Gastrocnemius medialis (tissue), 4 donors: ENCODE measurements at places on chromosomes 16 and 17. TPM values are rescaled to one million over a fixed set of nuclear protein-coding genes. Genes with fewer than 3 reads are reported as not detected.
A peak's percentile ranks its signal among the peaks of the same experiment; 100 is the strongest.

GRCh38 chr17:29059281-29059680 lies 16.3 kb downstream of the PIPOX start:
- no peak for DNase-seq
- H3K36me3 ChIP-seq: no peaks in the 10 kb centered on the region
- H3K27me3 ChIP-seq: no peaks in the 10 kb centered on the region
- no peak overlapping the region for H3K27ac ChIP-seq

GRCh38 chr17:4199818-4200402 lies 56.9 kb downstream of the CYB5D2 start:
- H3K4me3 ChIP-seq: no peak overlapping the region
- H3K36me3 ChIP-seq: no peaks in the 10 kb centered on the region
- no peak for DNase-seq
- no peak overlapping the region for H3K27ac ChIP-seq
- peaks cover 19% of the 10 kb centered on the region for H3K4me1 ChIP-seq

DNA sequence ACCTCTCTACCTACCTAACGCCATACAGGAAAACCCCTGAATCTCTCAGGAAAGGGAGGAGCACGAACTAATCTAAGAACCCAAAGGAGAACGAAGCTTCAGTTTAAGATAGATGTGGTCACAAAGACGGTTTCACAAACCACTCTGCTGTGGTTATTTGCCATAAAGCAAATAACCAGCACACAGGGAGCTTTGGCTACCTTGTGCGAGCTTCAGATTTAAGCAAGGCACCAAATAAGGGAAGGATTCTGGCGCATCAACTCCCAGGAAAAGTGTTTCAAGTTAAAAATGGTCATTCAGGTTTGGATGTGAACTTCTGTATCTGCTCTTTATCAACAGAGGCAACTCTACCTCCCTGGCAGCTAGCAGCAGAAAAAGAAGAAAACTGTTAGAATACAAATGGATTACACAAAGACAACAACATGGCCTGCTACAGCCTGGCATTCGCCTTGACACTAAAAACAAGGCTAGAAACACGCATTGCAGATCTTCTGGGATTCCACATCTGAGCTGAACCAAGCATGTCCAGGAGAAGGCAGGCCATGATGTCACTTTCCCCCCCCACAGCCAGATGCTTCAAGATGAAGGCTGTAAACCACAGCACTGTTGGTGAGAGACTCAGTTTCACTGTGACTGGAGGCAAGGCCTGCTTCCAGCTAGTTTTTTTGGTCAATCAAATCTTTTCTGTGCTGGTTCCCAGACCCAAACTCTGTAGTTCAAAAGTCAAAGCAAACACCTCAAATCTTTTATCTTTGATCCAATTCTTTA lies 43.6 kb downstream of the SMG6 start:
- no peaks in the 10 kb centered on the region for H3K36me3 ChIP-seq
- peaks cover 22% of the 10 kb centered on the region for H3K4me1 ChIP-seq
- no peak overlapping the region for H3K4me3 ChIP-seq
- H3K27ac ChIP-seq: no peak overlapping the region
- no peak for DNase-seq

DNA sequence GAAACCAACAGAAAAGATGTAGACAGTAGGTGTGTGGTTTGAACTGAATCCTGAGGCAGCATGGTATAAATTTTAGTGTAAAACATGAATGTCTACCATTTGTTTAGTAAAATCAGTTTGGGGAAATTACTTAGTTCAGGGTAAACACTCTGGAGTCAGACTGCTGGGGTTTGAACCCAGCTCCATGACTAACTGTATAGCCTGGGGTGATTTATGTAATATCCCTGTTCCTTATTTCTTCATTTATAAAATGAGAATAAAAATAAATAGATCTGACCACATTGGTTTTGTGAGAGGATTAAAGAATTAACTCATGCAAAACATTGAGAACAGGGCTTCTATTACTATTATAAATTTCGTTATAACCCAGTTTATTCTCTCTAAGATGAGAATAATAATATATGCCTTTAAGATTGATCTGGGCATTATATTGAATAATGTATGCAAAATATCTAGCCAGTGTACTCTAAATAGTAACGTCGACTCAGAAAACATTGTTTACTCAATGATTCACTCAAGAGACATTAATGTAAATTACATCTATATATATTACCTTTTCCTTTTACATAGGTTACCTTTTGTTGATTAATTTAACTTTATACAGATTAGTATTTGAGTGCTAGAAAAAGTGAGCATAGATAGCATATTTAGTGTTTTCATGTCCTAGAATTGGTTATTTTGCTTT lies 120.6 kb upstream of the KCNJ16 start:
- H3K27me3 ChIP-seq: no peaks in the 10 kb centered on the region
- no peak for DNase-seq
- no peak overlapping the region for H3K27ac ChIP-seq
- no peak overlapping the region for H3K4me3 ChIP-seq
- H3K4me1 ChIP-seq: no peaks in the 10 kb centered on the region

DNA sequence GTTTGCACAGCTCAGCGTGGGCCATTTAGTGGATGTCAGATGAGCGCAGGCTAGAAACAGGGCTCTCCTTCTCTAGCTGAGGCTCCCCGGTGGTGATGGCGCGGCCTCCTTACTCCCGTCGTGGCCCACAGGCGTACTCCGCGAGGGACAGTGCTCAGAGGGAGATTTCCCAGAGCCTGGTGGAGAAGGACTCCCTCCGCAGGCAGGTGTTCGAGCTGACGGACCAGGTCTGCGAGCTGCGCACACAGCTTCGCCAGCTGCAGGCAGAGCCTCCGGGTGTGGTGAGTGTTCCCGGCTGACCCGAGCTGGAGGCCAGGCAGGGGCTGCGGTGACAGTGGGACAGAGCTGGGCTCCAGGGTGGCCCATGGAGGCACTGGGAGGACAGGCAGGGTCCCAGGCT lies 21.4 kb downstream of the CARD14 start:
- no peaks in the 10 kb centered on the region for H3K36me3 ChIP-seq
- no peaks in the 10 kb centered on the region for H3K27me3 ChIP-seq
- peaks cover 8% of the 10 kb centered on the region for H3K4me1 ChIP-seq
- no peak overlapping the region for H3K4me3 ChIP-seq
- no peak overlapping the region for H3K27ac ChIP-seq

DNA sequence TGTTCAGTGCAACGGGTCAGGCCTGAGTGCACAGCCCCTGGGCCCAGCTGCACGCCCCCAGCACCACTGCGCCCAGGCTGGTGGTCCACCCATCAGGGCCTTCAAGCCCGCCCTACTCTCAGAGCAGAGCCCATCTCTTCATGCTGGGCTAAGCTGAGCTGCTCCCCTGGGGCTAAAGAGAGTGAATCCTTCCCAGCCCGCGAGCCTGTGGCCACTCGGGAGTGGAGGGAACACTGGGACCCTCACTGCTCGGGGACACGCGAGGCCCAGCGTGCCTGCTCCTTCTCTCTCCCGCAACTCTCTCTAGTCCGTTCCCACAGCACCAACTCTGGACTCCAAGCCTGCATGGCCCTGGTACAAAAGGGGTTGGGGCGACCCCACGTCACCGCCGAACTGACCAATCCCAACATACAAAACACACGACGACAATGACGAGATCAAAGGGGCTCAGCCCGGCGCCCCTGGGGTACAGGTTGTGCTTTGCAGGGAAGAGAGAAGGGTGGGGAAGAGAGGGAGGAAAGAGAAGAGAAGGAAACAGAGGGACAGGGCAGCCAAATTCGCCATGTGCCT lies 4.1 kb upstream of the SIRT7 start:
- no peak for DNase-seq
- peak overlapping the region; percentile 91 for H3K27ac ChIP-seq

- no peak overlapping the region for H3K27ac ChIP-seq
- no peak for DNase-seq
- no peaks in the 10 kb centered on the region for H3K36me3 ChIP-seq
- H3K4me1 ChIP-seq: no peaks in the 10 kb centered on the region
- H3K4me3 ChIP-seq: no peak overlapping the region
- H3K27me3 ChIP-seq: no peaks in the 10 kb centered on the region
Measured at GRCh38 chr16:74249254-74249653, 47.4 kb upstream of the PSMD7 start.

GRCh38 chr16:87575027-87575804 lies 27.1 kb upstream of the JPH3 start:
- H3K4me3 ChIP-seq: no peak overlapping the region
- no peaks in the 10 kb centered on the region for H3K27me3 ChIP-seq
- H3K36me3 ChIP-seq: no peaks in the 10 kb centered on the region
- peaks cover 4% of the 10 kb centered on the region for H3K4me1 ChIP-seq

DNA sequence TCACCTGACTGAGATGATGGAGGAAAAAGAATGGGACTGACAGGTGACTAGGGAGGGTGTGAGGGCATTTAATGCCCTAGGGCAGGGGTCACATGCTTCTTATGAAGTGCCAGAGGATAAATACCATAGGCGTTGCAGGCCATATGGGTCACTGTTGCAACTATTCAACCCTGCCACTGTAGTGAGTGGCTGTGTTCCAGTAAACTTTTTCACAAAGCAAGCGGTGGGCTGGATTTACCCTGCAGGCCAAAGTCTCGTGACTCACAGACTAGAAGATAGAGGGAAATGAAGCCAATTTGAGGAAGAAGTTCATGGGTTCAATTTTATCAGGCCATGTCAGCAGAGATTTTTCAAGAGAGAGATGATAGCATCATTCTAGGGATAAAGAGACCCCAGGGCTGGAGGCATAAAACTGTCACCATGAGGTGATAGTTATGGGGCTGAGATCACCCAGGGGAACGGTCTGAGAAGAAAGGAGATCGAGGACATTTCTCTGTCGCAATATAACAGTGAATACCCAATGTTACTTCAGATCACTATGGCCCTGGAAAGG lies 8.6 kb downstream of the ARHGAP17 start:
- H3K36me3 ChIP-seq: no peaks in the 10 kb centered on the region
- H3K4me1 ChIP-seq: peaks cover 56% of the 10 kb centered on the region
- H3K27me3 ChIP-seq: no peaks in the 10 kb centered on the region
- no peak for DNase-seq

- no peaks in the 10 kb centered on the region for H3K27me3 ChIP-seq
- peak overlapping the region; percentile 29 for H3K4me3 ChIP-seq
- peak overlapping the region; percentile 85 for H3K27ac ChIP-seq
Measured at GRCh38 chr16:87853411-87854052, 15.8 kb downstream of the SLC7A5 start.

DNA sequence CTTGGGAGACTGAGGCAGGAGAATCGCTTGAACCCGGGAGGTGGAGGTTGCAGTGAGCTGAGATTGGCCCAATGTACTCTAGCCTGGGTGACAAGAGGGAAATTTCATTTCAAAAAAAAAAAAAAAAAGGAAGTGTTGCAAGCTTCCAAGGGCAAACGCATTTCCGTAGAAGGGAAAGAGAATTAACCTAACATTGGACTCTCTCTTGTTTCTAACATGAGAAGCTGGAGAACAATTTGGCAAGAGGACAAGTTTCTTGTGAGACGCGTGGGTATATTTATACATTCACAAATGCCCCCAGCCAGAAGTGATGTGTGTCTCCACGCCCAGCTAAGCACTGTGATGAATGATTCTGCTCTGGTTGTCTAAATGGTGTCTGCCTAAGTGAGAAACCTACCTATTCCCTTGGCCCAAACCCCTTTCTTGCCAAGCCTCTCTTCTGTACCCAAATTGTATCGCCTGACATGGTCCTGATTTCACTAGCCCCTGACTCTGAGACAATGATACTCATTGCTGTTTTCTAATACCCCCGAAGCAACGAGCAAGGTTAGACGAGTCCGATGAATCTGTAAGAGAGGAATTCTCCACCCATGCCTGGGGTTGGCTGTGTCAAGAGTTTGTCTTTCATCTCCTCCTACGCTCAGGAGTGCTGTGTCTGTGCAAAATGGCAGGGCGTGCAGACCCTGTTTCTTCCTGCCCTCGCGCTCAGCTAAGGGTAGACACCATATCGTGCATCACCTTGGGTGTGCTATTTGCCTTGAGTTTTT lies 14.2 kb upstream of the ST6GALNAC2 start:
- no peaks in the 10 kb centered on the region for H3K4me1 ChIP-seq
- no peaks in the 10 kb centered on the region for H3K36me3 ChIP-seq
- no peak for DNase-seq
- no peaks in the 10 kb centered on the region for H3K27me3 ChIP-seq
- no peak overlapping the region for H3K27ac ChIP-seq
- H3K4me3 ChIP-seq: no peak overlapping the region

SPNS2 gene
- total RNA-seq: 2.7 TPM

ACSM3 gene
- total RNA-seq: 0.20 TPM

ZNF594 gene
- 6.7 TPM for total RNA-seq

EVI2B gene
- total RNA-seq: 4.2 TPM

STX8 gene
- 66.3 TPM for total RNA-seq

RAB34 gene
- 26.9 TPM for total RNA-seq

CYBA gene
- total RNA-seq: 29.1 TPM

KRT23 gene
- total RNA-seq: not detected

TPSB2 gene
- 8.9 TPM for total RNA-seq

NDUFAF8 gene
- total RNA-seq: 700 TPM
